ENCODE measurements at places on chromosomes 3 and 15.
A peak's percentile ranks its signal among the peaks of the same experiment; 100 is the strongest.

GRCh38 chr15:75022783-75023180, 608 bp upstream of the PPCDC start:
- no peak for DNase-seq

DNA sequence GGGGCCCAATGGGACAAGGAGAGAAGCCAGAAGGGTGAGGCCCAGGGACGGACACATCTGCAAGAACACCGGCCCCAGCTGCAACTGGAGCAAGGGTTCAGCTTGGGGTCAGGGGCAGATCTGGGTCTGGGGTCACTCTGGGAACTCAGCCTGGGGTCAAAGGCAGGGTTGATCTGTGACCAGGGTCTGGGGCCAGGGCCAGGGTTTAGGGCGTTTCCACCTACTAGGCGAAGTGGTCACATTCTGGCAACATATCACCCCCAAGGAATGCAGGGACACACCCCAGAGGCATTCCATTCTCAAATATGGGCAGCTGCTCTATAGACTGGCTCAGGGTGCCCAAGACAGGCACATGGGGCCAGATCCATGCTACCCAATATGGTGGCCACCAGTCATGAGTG, 9.0 kb downstream of the UROC1 start:
- DNase-seq: no peak

GRCh38 chr15:68149059-68149458, 56.1 kb downstream of the CALML4 start:
- peak; percentile 80 for DNase-seq

DNA sequence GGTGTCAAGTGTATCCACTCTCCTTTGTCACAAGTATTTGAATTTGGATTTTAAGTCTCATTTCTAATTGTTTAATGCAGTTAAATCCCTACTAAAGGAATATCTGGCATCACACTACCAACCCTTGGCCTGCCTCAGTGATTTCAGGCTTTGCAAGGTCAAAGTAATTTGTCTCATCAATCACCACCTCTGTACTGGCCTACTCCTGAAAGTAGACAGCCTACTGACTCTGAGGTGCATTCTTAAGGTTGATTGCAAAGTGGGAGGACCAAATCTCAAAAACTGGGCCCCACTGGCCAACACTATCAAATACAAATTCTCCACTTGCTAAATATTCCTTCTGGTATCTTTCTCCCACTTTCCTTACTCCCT, 851 bp upstream of the TEX55 start:
- no peak for DNase-seq

- DNase-seq: peak; percentile 81
Measured at GRCh38 chr3:138935863-138936740, 10.8 kb downstream of the FOXL2 start.

DNA sequence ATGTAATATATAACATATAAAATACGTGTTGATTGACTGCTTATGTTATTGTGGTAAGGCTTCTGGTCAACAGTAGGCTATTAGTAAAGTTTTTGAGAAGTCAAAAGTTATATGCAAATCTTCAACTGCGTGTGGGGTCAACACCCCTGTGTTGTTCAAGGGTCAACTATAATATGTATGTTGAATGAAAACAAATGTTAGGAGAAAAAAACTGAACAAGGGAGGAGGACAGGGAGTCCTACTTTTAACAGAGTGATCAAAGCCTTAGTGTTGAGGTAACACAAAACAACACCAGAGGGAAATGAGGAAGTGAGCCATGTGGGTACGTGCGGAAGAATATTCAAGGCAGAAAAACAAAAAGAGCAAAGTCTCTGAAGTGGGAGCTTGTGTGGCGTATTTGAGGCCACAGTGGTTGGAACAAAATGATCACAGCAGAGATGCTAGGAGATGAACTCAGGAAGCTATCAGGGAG, 62.5 kb downstream of the SFMBT1 start:
- DNase-seq: no peak

DNA sequence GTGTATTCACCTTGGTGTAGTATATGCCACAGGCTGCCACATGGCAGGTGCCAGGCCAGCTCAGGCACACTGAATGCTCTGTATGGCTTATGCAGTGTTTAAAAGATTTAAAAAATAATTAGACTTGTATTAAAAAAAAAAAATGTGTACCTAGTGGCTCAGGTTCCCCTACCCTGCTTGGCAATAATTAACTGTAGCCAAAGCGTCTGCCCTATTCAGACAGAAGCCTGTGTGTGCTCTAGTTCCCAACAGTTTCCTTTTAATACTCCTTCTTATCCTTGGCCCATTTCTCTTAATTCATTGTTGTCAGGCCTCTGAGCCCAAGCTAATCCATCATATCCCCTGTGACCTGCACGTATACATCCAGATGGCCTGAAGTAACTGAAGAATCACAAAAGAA, 752.2 kb upstream of the CFAP20DC start:
- DNase-seq: no peak

DNA sequence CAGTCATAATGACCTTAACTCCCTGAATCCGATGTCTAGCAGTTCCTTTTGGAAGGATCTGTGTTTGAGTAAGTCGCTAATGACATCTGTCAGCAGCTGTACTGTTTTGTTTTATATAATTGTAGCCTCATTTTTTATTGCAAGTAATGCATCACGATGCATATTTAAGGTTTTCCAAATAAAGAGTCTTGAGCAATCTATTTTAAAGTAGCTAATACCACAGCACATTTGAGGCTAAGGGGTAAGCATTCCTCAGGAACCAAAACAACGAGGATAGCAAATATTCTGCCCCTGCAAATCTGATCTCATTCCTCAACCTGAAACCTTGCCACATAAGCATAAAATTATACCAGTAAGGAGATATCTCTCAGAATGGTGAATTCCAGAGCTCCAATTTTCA, 98.7 kb downstream of the TBC1D5 start:
- peak; percentile 71 for DNase-seq

DNA sequence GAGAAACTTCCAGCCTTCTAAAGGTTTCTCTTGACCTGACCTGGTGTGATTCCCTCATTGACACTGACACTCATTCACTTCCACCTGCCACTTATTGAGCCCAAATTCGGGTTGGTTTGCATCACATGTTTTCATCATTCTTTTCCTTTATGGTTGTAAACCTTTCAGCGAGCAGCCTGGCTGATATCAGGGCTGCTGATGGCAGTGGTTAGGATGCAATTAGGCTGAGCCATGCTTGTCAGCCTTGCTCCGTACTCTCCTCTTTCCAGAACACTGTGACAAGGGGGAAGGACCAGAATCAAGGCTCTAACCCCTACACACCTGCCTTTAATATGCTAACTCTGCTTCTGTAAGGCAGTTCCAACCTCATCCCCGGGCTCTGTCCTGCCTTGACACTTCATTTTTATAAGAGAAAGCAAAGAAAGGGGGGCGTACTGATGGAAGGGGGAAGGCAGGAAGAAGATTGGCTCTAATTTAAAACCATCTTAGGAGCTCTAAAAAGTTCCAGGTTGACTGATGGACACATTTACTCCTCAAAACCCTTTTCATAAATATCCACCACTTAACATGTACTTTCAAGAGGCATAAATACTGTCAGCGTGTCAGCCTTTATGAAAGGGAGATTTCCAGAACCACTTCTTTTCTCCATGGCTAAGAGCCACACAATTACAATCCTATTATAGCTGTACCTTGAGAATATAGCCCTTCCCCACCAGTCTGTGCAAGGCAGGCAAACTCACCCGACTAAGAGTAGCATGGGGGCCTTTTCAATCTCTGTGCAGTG, 5.7 kb downstream of the NMNAT3 start:
- no peak for DNase-seq

DNA sequence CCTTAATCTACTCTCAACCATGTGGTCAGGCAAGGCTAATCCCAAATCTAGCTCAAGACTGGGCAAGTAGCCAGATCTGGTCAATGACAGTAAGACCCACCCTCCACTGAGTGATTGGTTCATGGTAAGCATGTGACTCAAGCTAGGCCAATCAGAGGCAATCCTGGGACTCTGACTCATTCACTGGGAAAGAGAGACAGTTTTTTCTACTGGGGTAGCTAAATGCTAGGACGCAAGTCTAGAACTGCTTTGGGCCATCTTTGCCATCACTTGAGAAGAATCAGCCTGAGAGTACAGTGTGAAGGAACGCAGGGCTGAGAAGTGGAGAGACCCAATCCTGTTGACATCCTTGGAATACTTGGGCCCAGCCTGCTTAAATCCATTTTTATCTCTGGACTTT, 9.4 kb upstream of the RAD18 start:
- DNase-seq: peak; percentile 11

DNA sequence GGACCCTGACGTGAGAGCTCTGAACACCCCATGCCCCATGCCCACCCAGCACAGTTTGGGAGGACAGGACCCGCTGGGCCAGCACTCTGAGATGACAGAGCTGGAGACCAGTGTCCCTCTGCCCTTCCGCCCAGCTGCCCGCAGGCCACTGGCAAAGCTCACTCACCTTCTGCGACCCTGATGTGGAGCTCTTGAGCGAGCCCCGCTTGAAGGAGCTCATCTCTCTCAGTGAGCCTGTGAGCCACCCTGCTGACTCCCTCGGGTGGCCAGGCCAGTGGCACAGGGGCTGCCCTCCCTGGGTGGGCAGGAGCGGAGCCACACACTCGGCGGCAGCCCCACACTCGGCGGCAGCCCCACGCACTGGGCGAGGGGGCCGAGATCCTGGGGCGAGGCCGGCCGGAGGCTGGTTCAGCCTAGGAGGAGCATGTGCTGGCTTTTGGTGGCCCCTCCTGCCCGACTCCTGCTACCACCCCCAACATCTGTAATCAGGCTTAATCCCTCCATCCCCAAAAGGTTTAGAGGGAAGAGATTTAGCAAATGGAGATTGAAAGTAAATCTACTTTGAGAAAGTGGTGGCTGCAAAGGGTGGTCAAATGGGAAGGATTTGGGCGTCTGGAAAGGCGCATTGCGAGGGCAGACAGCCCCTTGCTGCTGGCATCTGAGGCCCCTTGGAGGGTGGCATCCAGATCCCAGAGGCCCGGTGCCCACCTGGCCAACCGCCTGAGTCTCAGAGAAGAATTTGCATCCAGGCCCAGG, 59.4 kb upstream of the TRPM1 start:
- no peak for DNase-seq

DNA sequence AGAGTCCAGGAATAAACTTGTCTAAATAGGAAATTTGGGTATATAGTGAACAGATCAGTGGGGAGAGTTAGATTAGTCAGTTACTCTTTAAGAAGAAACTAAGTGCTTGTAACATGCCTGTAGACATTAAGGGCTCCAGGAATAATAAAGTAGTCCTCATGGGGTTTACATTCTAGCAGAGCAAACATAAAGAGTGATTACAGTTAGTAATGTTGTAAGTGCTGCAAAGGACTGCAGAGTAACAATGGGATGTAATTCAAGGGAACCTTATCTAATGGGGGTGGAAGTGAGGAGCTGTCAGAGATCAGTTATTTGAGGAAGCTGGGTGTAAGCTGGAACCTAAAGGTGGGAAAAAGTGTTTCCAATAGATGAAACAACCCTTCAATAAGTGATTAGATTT, 67.5 kb downstream of the ARIH1 start:
- DNase-seq: no peak

- DNase-seq: no peak
Measured at GRCh38 chr3:158097081-158097592, 9.1 kb downstream of the SHOX2 start.

- DNase-seq: peak; percentile 87
Measured at GRCh38 chr3:195209847-195210265, 61.1 kb downstream of the XXYLT1 start.

DNA sequence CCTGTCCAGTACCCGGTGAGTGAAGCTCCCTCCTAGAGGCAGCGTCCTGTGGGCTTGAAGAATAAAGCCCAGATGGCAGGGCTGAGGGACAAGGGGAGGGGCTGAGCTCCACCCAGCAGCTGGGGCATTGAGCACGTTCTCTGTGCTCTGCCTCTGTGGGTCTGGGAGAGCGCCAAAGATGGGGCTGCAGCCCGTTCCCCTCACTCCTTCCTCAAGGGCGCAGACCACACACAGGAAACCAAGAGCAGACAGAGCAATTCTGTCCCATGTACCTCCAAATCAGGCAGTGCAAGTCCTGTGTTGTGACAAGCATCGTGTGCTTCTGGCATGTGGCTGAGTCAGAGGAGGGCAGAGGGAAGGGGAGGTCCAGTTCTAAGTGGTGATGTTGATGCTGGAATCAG, 15.7 kb upstream of the KIF23 start:
- peak; percentile 66 for DNase-seq
